NAMALWA (cell line): ENCODE measurements at places on chromosomes 3 and 15.

DNA sequence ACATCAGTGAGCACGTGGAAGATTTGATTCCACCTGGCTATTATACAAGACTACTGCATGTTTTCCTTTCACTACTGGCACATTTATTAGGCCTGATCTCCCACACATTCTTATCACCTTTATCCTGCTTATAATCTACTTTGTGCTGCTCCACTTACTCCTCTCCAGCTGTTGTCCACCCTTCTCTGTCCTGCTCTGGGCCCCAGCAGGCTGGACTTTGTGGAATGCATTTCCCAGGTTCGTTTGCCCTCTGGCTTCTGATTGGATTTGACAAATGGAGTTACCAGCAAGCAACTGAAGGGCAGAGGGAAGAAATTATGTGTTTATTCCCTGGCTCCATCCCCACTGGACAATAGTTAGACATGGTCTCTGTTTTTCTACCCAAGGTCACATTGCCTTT, 75.5 kb downstream of the DCLK3 start:
- DNase-seq, result no peak

GRCh38 chr3:19151171-19151570, 2.9 kb downstream of the KCNH8 start:
- DNase-seq, result no peak

- no peak for DNase-seq
Observed at GRCh38 chr3:48877671-48878070, 21.0 kb downstream of the SLC25A20 start.

GRCh38 chr3:197694251-197694650, 42.5 kb downstream of the RUBCN start:
- no peak for DNase-seq

GRCh38 chr15:89776274-89777072, at the start of gene MESP2:
TSS of gene MESP2 (plus strand) at chr15:89776332. CDS start at chr15:89776358, 26 bp downstream.
- DNase-seq, result peak; percentile 22

GRCh38 chr15:70703096-70703878, 60.1 kb downstream of the UACA start:
- no peak for DNase-seq

DNA sequence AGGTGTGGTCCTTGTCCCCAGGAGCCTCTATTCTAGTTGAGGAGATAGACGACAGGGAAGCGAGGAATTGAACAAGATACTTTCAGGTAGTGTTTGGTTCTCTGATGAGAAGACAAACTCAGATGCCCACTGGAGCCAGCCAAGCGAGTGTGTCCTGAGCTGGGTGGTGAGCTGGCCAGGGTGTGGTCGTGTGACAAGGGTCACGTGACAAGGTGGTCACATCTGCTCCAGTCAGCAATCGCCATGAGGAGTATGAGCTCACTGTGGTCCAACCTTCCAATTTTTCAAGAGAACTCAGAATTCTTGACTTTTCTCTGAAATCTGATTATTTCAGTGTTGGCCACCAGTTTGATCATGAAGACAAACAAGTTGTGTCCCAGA, 39.5 kb downstream of the SLC6A6 start:
- no peak for DNase-seq

- DNase-seq, result no peak
Observed at GRCh38 chr3:129775870-129776269, 117.6 kb downstream of the TMCC1 start.

GRCh38 chr15:62249501-62249900, 84.4 kb upstream of the C2CD4B start:
- DNase-seq, result no peak

- no peak for DNase-seq
Observed at GRCh38 chr3:46731795-46732194, 14.1 kb upstream of the PRSS50 start.

DNA sequence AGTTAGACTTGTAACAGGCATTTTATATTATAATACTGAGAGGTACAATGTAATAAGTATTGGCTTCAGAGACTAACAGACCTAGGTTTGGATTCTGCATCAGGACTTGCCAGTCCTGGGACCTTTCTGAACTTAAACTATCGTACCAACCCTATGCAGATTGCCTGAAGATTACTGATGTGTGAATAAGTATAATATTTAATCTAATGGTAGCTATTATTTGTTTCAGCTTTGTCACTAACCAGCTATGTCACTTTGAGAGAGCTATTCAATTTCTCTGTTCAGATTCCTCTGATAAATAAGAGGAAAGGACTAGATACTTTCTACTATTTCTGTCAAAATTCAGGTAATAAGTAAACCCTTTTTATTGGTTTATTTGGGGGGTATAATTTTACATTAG, 184.4 kb upstream of the NECTIN3 start:
- no peak for DNase-seq

GRCh38 chr3:197936819-197937384, 13.1 kb upstream of the RPL35A start:
- no peak for DNase-seq

DNA sequence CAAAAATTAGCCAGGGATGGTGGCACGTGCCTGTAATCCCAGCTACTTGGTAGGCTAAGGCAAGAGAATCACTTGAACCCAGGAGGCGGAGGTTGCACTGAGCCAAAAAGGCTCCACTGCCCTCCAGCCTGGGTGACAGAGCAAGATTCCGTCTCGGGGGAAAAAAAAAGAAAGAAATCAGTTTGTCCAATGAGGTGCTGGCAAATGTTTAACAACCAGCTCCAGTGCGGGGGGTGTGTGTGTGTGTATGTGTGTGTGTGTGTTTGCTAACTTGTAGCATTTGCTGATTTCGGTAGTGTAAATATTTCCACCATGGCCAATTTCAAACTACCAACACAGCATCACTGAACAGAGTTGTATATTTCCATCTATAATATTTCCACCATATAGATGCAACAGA, 23.8 kb upstream of the IDH2 start:
- DNase-seq, result no peak

DNA sequence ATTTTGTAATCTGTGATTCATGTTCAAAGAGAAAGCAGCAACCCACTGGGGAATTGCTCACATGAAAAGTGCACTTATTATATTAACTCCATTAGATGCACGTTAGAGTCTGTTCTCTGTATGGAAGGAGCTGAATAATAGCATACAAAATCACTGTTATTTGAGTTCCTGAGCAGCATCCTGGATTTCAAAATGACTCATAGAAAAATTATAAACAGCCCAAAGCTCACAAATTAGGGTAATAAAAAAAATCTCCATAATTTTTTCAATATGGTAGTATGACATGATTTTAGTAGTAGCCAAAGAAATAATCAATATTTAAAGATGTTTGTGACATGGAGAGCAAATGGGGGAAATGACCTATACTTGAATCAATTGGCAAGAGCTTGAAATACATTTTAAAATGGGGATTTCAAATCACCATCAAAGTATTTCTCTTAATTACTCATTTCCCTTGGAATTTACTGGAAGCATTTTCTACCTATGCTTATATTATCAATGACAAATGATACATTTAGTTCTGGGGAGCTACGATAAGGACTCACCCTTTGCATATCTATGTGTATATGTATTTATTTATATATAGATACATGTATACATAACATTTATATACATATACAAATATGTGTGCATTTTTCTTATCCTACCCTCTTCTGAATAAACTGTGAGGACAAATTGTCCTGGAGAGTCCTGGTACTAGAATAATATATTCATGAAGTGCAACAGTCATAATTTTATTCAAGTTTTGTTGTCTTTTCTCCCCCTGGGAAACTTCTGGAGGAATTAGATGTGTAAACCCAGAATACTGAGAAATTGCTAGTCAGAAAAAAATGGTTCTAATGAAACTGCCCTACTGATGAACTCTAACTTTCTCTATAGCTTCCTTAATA, 116.3 kb downstream of the RPL22L1 start:
- no peak for DNase-seq

- DNase-seq, result no peak
Observed at GRCh38 chr3:9496893-9497292, 56.7 kb downstream of the LHFPL4 start.

GRCh38 chr3:77055841-77056341, 16.0 kb downstream of the ROBO2 start:
- no peak for DNase-seq

DNA sequence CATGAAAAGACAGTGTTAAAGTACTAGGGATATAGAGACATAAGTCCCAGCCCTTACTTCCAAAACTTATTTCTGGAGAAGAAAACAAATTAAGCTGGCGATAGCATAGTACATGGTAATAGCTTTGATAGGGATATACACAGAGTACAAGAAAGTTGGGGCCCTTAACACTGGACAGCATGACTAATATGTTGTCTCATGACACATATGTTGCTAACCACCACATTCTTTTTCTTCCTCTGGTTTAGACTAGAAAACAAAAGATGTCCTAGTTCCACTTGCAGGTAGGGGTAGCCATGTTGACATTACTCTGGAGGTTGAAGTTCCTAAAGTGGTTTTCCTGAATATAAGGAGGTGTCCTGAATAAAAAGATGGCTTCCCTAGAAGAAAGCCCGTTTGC, 75.3 kb downstream of the RFX7 start:
- no peak for DNase-seq
